Activated B cell treated with CpG ODN at 0.5 μM for 24 hours (primary cell): ENCODE measurements at places on chromosomes 1 and 21.

- DNase-seq: no peak
These were observed 77.7 kb upstream of the TMEM51 start for GRCh38 chr1:15075817-15076216.

GRCh38 chr21:42107177-42107880 is 36.2 kb downstream of the UMODL1 start:
- DNase-seq: no peak

DNA sequence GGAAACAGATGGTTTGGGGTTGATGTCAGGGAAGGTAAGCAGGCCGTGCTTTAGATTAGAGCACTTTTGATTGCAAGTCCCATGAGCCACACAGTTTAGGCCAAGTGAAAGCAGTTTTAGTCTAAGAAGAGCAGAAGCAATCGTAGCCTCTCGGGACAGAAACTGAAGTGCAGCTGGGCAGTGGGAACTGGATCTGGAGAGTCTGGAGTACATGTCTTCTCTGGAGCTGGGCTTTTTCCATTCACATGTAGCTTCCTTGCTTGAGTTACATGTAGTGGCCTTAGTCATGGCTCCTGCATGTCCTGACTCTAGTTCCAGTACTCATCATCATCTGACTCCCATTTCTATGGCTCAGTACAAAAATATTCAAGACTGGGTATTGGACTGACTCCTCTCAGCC is 16.7 kb downstream of the CAMTA1 start:
- DNase-seq: no peak

DNA sequence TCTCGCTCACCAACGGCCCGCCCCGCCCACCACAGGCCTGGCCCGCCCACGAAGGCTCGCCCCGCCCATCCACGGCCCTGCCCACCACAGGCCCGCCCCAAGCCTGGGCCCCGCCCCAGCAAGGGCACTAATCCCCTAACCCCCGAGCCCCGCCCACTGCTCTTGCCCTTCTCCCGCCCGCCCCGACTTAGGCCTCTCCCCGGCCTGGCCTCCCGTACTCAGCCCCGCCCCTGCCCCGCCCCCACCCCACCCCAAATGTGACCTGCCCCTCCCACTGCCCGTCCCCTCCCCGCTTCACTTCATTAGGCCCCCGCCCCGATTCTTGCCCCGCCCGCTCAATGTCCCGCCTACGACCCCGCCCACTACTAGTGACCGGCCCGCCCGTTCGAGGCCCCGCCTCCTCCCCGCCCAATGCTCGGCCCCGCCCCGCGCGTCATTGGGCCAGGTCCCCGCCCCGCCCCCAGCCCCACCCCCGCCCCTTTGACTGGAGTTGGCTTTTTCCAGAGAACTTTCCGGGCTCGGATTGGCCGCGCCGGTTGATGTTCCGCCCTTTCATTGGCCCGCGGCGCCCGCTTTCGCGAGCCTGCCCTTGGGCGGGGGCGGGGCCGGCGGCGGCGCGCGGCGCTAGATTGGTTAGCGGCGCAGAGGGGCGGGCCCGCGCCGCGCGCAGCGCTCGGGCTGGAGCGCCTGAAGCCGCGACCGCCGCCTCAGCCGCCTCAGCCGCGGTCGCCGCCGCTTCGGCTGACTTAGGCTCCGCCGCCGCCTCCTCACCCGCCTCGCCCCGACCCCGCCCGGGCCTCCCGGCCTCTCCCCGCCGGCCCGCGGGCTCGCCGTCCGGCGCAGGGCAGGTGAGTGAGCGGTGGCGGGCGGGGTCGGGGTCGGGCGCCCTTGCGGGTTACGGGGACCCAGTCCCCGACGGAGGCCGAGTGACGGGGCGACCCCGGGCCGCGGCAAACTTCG is at the start of gene PCBP3:
PCBP3 (plus strand) TSS at position 705 of the 960 bp plus-strand sequence. CDS start 206,361 bp downstream, outside the sequence.
- peak; percentile 75 for DNase-seq

DNA sequence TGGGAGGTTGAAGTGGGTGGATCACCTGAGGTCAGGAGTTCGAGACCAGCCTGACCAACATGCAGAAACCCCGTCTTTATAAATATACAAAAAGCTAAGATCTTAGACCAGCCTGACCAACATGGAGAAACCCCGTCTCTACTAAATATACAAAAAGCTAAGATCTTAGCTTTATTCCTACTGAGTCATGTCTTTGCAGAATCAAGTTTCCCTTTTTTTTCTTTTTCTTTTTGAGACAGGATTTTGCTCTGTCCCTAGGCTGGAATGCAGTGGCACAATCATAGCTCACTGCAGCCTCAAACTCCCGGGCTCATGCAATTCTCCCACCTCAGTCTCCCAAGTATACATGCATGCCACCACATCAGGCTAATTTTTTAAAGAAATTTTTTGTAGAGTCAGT is 21.4 kb downstream of the KDM5B start:
- DNase-seq: no peak

DNA sequence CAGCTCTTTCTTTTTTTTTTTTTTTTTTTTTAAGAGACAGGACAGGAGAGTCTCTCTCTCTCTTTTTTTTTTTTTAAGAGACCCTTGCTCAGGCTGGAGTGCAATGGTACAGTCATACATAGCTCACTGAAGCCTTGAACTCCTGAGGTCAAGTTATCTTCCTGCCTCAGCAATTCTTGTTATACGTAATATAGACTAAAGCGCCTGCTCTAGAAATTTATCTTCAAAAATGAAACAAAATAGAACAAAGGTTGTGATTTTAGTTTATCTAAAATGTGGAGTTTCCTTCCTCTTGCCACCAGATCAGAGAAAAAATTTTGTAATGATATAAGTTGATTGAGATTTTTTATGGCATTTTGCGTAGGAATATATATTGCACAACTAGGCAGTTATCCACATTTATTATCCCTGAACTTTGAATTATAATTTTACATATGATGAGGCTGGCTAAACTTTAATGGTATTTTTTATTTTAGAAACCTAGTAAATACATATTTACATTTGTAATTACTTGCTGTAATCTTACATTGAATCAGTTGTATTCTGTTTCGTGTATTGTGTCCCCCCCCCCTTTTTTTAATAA is 44.2 kb downstream of the MTF2 start:
- no peak for DNase-seq

GRCh38 chr1:167904652-167905130 is 9.2 kb downstream of the ADCY10 start:
- no peak for DNase-seq

DNA sequence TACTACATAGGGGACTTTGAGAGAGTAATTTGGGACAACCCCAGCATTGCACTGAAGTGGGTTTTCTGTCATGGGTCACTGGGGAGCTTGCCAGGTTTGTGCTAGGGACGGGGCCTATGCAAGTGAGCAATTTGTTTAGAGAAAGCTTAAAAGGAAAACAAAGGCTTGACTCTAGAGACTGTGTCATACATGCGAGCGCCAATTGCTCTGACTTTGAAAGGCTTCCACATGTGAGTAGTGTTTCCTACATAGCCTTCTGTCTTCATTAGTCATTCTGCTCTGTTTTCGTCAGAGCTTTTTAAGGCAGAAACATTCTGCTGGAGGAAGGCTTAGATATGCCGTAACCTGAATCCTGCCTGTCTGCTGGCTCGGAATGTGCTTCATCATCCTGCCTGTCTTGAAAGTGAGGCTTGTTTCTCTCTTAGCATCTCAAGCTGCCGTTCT is 28.4 kb downstream of the TRIM45 start:
- DNase-seq: no peak

DNA sequence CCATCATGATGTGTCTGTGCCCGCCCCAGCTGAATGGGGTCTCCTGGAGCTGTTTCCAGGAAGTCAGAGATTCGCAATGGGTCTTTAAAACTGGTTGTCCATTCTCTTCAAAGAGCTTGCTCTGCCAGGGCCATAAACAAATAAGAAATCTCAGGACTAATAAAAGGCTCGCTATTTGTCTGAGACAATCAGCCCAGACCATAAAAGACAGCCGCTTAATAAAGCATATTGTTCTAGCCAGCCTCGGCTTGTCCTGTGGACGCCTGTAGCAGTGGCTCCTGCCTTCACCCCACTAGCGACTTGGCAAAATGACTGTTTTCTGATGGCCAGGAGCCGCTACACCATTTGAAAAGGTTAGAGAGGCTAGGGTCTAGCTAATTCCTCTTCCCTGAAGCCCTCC is 20.6 kb upstream of the SELENON start:
- no peak for DNase-seq

DNA sequence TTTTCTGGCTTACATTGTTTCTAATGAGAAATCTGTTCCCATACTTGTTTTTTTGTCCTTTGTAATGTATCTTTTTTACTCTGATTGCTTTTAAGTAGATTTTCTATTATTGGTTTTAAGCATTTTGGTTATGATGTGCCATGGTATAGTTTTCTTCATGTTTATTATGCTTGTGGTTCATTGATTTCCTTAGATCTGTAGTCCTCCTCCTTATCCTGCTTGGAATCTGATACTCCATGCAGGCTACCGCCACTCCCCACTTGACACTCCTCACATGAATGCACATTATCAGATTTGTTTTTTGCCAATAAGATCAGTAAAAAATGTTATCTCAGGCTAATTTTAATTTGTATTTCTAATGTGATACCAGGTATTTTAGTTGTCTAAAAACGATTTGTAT is 20.8 kb downstream of the UROD start:
- DNase-seq: no peak

GRCh38 chr1:217089361-217090014 is 366.3 kb upstream of the ESRRG start:
- DNase-seq: no peak

DNA sequence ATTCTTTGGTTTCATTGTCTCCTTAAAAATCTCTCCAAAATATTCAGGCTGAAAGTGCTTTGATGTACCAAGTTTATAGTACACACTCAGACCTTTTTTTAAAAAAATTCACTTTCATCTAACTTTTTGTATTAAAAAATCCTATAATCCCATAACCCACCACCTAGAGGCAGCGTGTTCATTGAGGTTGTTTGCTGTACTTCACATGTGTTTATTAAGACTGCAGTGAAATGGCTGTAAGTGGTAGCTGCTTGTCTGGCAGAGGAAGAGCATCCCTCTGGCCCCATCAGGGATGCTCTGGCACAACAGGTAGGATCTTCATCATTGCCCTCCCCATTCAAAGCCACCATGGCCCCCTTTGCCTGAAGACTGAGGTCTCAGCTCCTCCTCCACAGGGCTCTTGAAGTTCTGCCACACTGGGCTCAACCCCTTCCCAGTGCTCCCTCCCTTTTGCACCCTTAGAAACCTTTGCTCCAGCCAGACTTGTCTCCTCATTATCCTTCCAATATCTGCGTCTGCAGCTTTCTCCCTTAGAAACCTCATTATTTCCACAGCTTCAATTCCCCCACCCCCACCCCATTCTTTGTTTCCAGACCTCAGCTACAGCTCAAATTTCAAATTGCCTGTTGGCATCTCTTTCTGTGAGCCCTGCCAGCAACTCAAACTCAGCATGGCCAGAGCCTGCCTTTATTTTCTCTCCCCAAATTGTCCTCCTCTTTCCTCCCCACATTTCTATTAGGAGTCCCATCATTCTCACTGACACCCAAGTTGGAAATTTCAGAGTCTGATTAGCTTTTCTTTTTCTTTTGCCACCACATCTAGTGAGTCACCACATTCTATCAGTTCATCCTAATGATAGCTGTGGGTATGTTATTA is 369.6 kb upstream of the USP24 start:
- no peak for DNase-seq

DNA sequence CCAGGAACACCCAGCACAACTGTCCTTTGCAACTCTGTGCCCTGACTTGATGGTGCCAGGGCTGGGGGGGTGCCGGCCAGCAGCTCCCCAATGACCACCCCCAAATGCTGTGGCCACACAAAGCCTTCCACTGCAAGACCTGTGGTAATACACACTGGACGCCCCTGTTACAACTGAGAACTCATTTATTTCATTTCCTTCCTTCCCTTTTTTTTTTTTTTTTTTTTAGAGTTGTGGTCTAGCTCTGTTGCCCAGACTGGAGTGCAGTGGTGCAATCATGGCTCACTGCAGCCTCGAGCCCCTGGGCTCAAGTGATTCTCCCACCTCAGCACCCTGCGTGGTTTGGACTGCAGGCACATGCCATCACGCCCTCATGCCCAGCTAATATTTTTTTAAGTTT is 25.2 kb downstream of the TP73 start:
- no peak for DNase-seq

- DNase-seq: no peak
These were observed 9.3 kb downstream of the ATP1A2 start for GRCh38 chr1:160124705-160125478.

- DNase-seq: no peak
These were observed 89.5 kb downstream of the ADGRL4 start for GRCh38 chr1:78916986-78917385.

DNA sequence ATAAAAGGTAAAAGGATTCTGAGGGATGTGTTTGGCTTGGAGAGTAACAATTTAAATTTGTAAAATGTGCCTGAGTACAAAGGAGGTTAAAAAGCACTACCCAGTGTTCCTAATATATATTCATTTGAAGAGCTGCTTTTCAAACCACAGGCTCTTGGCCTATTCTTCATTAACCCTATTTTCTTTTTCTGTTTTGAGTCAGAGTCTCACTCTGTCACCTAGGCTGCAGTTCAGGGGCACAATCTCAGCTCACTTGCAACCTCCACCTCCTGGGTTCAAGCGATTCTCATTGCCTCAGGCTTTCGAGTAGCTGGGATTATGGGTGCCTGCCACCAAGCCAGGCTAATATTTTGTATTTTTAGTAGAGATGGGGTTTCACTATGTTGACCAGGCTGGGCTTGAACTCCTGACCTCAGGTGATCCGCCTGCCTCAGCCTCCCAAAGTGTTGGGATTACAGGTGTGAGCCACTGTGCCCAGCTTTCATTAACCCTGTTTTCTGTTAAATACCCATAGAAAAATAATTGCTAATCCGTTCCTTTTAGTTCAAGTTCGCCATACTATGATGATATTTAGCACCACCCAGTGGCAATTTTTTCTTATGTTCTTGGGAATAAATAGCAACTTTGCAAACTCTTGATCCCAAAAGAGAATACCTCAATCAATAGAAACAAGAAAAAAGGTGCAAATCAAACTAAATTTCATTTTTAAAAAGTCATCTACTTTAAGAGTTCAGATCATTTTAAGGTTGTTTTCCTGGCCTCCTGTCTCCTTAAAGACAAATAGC is 30.5 kb downstream of the ZBTB8OS start:
- DNase-seq: no peak

DNA sequence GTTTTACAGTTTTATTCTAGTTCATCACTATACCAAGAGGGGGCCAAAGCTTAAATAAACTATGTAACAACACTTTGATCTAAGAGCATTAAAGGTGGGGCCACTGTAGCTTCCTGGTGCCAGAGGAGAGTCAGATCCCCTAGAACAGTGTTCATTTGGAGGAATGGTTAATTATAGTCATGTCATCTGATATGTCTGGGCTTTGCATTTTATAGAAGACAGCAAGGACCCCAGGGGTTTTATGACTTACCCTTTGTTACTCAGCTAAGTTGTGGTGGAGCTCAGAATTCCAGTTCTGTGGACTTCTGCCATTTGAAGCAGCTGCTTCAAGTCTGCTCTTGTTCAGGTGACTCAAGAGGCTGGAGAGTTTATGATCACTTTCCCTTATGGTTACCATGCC is 16.7 kb downstream of the KDM4A start:
- DNase-seq: no peak

- DNase-seq: no peak
These were observed 238.6 kb downstream of the FOXD2 start for GRCh38 chr1:47676311-47677054.

DNA sequence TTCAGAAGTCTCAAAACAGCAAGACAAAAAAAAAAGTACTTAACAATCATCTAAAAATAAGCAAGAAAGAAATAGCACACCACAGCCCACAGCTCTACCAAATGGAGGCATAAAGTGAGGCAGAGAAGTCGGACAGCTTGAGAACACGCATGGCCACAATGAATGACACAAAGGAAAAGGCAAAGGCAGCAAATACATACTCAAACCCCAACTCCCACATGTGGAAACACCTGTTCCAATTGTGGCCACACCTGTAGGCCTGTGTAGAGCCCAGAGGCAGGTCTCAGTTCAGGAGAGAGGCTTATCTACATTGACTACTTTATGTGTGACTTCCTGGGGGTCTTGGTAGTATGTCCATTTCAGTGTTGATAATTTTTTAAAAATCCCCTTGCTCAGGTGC is 543.5 kb downstream of the LMO4 start:
- DNase-seq: no peak
